Lower lobe of right lung (tissue), 2 donors: ENCODE measurements at places on chromosomes 16 and 17. TPM values are rescaled to one million over a fixed set of nuclear protein-coding genes. Genes with fewer than 3 reads are reported as not detected.

- DNase-seq = no peak
These were observed 52.3 kb downstream of the NT5M start for GRCh38 chr17:17355426-17355825.

DNA sequence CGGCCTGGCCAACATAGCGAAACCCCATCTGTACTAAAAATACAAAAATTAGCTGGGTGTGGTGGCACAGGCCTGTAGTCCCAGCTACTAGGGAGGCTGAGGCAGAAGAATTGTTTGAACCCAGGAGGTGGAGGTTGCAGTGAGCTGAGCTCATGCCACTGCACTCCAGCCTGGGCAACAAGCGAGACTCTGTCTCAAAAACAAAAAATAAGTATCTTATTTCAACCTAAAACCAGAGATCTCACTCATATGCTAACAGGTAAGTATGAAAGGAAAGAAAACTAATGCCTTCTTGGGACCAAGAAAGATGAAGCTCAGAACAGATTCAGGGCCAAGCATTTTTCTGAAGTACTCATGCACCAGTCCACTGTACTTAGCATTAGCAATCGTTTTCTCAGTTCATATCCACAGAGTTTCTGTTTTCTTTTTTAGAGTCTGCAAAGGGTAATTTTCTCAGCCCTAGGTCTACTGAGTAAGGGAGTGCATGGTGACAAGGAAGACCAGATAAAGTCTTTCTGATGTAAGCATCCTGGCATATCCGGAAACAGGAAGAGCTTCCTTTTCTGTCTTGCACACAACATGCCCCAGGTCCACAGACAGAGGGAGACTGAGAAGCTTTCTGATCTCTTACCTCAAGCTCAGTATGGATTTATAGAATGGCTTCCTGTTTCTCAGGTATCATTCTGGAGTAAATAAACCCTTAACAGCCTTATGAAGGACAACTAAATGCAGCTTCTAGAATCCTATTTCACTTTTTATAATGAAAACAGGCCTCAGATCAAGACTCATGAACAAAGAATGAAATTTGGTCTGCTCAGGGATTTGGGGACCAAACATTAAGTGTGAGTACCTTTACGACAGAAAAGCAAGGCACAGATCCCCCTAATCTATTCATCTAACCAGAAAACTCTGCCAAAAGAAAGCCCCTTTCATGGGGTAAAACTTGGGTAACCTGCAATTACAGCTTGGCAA is 38.7 kb upstream of the FOXJ1 start:
- no peak for DNase-seq

DNA sequence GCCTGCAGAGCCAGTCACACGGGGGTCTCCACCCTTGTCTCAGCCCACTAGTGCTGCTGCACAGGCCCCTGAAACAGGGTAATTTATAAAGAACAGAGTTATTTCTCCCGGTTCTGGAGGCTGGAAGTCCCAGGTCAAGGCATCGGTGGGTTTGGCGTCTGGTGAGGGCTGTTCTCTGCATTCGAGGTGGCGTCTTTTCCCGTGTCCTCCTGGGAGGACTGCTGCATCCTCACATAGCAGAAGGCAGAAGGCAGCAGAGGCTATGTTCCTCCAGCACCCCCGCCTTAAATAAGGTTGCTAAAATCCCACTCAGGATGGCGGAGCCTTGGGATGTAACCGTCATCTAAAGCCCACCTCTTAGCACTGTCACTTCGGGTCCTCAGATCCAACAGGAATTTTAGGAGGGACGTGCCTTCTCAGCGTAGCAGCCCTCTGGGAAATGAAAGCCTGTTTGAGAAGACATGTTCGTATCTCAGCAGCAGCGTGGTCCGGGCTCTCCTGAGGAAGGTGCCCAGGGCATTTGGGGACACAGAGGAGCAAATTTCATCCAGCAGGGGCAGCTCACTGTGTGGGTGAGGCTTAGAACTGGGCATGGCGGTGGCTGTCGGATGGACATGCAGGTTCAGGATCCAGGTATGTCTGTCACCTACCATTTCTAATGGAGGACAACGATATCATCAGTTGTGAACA is 221.6 kb upstream of the CHMP6 start:
- no peak for DNase-seq

DNA sequence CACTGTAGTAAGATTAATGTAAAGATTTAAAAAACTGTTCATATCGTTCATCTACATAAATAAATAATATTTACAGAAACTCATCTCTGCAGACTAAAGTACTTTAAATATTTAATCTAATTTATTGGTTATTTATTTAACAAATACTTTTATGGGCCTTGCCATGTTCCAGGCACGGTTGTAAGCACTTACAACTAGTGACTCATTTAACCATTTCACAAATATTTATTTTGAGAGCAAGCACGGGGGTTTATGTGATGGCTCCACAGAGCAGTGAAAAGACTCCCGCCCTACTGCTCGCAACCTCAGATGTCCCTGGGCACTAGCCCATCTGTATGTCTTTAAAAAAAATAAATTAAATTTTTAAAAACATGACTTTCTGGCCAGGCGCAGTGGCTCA is 575.9 kb downstream of the WWOX start:
- no peak for DNase-seq

DNA sequence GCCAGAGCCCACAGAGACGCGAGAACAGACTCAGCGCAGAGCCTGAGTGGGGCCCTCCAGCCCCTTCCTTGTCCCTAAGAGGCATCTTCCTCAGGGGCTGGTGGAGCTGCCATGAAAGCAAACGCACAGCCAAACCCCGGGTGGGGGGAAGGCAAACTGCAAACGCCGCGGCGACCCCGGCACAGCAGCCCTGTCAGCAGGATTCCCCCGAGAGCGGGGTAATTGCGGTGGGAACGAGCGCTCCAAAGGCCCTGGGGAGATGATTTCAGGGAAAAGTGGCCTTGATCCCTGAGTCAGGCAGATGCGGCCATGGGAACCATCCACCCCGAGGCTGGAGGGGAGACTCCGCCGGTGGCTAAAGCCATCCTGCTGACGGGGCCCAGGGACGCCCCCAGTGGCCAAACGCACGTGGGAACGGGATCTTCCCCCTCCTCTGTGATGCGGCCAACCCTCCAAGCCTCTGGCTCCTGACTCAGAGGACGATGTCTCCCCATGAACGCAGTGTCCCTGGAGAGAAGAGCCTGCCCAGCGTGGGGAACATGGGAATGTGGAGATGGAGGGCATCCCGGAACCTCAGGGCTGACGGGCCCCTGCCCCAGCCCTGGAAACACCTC is 25.1 kb downstream of the SLC7A5 start:
- no peak for DNase-seq

DNA sequence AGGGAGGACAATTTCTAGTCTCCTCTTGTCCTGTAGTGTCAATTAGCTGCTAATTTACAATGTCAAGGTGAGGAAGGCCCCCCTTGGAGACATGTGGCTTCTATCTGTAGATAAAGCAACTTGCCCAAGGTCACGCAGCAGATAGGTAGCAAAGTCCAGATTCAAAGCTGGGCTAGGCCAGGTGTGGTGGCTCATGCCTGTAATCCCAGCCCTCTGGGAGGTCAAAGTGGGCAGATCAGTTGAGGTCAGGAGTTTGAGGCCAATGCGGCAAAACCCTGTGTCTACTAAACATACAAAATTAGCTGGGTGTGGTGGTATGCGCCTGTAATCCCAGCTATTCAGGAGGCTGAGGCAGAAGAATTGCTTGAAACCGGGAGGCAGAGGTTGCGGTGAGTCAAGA is 11.1 kb downstream of the TRPV3 start:
- no peak for DNase-seq

DNA sequence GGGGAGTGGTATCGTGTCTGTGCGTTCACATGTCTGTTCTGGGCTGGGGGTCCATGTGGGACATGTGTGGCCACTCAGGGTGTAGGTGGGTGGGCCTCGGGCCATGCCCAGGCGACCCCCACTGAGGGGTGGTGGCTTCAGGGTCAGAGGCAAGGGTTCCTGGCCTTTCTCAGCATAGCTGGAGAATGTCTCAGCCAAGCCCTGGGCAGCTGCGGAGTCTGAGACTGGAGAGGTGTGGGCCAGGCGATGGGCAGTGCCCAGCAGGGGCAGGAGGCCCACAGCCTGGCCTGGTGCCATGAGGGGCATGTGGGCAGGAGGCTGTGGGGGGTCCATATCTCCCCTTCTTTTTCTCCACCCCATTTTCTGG is 1.2 kb downstream of the FSCN2 start:
- no peak for DNase-seq

- no peak for DNase-seq
These were observed 120.2 kb upstream of the CACNG3 start for GRCh38 chr16:24135624-24136565.

DNA sequence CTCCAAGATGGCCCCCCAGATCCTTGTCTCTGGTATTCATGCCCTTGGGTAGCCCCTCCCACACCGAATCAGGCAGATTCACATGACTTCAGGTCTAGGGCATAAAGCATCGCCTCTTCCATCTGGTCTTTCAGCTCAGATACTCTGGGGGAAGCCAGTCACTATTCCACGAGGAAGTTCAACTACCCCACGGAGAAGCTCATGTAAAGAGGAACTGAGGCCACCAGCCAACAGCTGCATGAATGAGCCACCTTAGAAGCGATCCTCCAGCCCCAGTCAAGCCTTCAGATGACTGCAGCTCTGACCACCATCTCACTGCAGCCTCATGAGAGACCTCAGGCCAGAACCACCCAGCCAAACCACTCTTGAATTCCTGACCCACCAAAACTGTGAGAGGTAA is 54.1 kb downstream of the SOCS3 start:
- no peak for DNase-seq

DNA sequence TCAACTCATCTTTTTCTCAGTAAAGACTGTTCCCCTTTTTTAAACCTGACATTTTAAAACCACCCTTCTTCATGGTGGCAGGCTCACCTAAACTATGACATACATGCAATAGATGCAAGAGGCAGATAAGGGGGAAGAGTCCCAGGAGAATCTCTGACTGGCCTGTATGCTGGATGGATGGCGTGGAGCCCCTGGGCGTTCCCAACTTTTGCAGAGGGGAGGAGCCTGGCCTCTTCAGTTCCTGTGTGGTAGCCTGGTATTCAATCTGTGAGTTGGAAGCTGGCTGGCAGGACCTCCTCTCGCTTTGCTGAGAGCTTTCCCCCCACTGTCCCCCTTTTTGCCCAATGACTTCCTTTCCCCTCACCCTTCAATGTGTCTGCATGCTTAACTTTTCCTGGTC is 217.6 kb upstream of the CA10 start:
- no peak for DNase-seq

DNA sequence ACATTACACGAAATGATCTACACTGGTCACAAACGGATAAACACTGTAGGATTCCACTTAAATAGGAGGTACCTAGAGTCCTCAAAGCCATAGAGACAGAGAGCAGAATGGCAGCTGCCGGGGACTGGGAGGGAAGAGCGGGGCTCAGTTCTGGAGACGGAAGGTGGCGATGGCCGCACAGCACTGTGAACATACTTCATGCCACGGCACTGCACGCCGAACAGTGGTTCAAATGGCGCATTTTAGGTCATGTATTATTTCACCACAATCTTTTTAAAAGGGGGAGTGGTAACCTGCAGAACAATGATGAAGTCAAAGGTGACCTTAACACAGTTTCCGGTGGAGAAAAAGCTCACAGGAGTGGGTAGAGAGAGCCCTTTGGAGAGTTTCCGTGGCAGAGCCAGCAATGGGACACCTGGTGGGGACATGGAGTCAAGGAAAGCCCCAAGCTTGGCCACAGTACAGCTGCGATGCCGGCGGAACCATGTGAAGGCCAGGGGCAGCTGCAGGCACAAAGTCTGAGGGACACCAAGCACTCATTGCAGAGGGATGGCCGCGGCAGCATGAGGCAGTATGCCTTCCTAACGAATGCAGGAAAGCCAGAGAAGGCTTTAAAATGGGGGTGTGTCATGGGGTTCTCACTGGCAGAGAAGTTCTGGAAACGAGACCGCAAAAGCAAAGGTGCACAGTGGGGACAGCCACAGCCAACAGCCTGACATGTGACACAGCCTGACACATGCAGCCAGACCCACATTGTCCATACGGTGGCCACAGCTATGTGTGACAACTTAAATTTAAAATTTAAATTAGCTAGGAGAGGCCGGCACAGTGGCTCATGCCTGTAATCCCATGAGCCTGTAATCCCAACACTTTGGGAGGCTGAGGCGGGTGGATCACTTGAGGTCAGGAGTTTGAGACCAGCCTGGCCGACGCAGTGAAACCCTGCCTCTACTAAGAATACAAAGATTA is 7.3 kb downstream of the FLCN start:
- DNase-seq = no peak

DNA sequence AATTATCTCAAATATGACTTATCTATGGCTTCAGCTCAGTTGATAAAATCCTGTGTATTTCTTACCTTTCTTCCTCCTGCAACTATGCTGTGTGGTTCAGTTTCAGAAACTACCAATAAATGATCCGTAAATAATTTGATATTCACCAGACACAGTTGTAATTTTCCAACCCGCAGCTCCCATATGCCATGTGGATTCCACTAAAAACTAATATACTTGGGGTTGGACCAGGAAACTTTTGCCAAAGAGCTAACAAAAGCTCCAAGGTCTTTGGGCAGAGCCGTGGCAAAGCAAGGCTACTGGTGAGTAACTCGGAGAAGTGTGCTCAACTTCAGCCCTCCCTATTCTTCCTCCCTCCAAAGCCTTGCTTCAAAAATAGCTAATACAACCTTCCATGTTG is 2.3 kb upstream of the CHST6 start:
- DNase-seq = no peak

TMEM238L gene
- not detected for total RNA-seq

ARHGAP44 gene
- 39.0 TPM for total RNA-seq

CD300E gene
- 7.3 TPM for total RNA-seq

DCTN5 gene
- total RNA-seq = 42.7 TPM

KRT27 gene
- total RNA-seq = not detected

CD300LB gene
- 1.5 TPM for total RNA-seq

KCNJ12 gene
- total RNA-seq = 1.9 TPM

TBX2 gene
- 83.3 TPM for total RNA-seq

TMEM114 gene
- total RNA-seq = not detected
